ENCODE measurements at places on chromosomes 5 and 9.
A peak's percentile ranks its signal among the peaks of the same experiment; 100 is the strongest.

- DNase-seq, result peak; percentile 63
These were observed 484 bp downstream of the GFM2 start for GRCh38 chr5:74766418-74766848.

DNA sequence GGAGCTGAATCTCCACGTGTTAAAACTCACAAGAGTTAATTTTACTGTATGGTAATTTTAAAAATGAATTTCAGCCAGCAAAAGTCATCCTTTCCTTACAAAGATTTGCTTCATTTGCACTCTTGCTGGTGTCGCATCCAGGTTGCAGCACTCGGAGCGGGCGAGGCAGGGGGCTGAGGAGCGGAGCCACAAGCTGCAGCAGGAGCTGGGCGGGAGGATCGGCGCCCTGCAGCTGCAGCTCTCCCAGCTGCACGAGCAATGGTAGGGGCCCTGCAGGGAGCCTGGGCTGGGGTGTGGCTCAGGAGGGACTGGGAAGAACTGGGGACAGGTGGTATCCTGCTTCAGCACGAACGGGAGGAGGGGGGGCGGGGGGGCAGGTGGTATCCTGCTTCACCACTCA, 27.1 kb downstream of the HNRNPH1 start:
- no peak for DNase-seq

DNA sequence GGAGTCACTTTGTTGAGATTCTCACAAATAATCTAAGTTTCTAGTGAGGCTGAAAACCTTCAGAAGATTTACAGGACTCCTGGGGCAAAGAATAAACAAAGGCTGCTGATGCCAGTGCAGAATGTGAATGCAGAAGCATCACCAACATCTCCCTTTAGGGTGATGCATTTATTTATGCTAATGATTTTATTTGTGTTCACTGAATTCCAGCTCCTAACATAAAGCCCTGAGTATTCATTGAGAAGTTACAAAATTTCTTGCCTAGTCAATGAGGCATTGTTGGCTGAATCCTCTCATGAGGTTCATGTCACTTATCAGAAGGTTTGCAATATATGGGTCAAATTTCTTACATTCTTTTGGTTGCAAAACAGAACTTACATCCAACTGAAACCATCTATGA, 70.0 kb downstream of the GRIN3A start:
- DNase-seq, result no peak

DNA sequence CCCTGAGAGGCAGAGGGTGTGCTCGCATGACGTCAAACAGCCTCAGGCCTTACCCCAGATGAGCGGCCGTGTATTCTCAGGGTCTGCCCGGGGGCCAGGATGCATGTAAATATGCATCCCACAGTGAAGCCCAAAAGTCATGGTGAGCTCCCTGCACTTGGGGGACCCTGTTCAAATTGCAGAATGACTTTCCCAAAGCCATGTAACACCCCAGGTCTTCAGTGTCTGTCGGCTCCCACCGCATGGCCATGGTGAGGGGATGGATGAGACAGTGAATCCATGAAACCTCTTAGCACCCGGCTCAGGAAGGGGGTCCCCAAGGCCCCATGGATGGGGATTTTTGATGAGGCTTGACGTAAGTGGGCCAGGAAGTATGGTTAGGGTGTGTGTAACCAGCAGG, 9.3 kb upstream of the COL5A1 start:
- no peak for DNase-seq

DNA sequence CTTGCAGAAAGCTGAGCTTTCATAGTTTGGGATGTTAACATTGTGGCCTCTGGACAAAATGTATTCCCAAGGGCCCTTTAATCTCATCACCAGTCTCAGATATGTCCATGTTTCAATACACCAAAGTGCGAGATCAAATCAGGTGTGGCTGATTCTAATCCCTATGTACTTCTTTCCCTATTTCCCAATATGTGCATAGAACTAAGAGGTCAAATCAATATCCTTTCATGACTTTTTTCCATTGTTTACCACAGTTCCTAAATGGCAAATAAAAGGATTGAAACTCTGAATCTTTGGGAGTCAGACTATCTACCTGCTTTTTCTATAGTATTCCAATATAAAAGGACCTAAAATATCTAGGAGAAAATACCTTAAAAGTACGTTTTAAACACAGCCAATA, 105.0 kb downstream of the FBXO38 start:
- no peak for DNase-seq

GRCh38 chr9:91818647-91819403, 131.2 kb downstream of the ROR2 start:
- DNase-seq, result no peak

- no peak for DNase-seq
These were observed 125.3 kb upstream of the SLC44A1 start for GRCh38 chr9:105119156-105119555.

- no peak for DNase-seq
These were observed 570.7 kb downstream of the ELAVL2 start for GRCh38 chr9:23255346-23255745.

GRCh38 chr9:69981686-69982445, 61.8 kb upstream of the MAMDC2 start:
- DNase-seq, result no peak

GRCh38 chr9:127644943-127645342, 32.9 kb downstream of the STXBP1 start:
- no peak for DNase-seq

GRCh38 chr5:916441-917293, 24.0 kb downstream of the TRIP13 start:
- DNase-seq, result no peak

GRCh38 chr5:39167141-39167971, 52.0 kb downstream of the FYB1 start:
- DNase-seq, result no peak

- no peak for DNase-seq
These were observed 60.6 kb downstream of the AUH start for GRCh38 chr9:91301161-91301560.

DNA sequence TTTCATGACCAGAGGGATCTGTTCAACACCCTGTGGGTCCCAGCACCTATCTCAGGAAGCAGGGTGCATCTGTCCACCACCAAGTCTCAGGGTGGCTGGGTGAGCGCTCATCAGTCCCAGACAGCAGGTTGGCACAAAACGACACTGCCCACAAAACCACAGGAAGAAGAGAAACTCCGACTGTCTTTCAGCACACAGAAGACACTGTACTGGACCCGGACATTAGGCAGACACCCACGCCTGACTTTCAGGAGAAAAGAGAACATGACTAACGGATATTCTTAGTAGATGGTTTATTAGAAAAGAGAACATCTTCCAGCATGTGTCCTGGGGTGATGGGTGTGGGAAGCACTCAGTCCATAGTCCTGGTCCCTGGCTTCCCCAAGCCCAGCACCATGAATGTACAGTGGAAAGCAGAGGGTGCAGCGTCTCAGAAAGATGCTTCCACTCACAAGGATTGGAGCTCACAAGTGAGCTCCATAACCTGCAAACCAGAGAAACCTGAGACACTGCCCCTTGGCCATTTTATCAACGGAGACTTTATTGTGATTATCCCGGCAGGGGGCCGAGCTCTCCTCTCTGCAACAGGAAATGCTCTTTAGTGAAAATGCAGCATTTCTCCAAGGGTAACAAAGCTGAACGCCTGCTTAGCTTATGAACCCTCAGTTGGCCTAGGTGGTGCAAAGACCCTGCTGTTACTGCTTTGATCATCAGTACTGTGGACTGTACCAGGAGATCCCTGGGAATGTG, 35.8 kb upstream of the LCP2 start:
- no peak for DNase-seq

DNA sequence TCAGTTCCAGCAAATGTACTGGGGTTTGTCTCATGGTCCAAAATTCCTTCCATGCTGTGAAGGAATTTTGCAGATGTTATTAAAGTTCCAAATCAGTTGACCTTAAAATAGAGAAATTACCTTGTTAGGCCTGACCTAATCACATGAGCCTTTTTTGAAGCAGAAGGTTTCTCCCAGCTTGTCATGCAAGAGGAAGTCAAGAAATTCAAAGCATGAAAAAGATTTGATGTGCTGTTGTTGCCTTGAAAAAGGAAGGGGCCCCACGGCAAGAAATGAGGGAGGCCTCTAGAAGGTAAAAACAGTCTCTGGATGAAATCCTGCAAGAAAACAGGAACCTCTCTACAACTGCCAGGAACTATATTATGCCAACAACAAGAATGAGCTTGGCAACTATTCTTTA, 24.2 kb upstream of the HAPLN1 start:
- DNase-seq, result no peak

- DNase-seq, result no peak
These were observed 36.6 kb upstream of the SARDH start for GRCh38 chr9:133774799-133775198.

DNA sequence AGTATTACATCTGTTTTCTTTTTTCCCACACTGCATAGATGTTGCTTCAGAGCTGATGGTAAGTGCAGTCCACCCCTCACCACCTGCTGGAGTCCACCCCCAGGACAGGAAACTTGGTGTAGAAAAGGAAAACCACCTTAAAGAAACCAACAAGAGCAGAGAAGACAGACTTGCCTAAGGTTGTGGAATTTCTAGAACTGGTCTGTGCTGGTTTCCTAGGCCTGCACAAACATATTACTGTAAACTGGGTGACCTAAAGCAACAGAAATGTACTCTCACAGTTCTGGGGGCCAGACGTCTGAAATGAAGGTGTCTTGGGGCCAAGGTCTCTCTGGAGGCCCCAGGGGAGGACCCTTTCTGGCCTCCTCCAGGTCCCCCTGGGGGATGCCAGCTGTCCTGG, 293.4 kb upstream of the IRX1 start:
- no peak for DNase-seq

DNA sequence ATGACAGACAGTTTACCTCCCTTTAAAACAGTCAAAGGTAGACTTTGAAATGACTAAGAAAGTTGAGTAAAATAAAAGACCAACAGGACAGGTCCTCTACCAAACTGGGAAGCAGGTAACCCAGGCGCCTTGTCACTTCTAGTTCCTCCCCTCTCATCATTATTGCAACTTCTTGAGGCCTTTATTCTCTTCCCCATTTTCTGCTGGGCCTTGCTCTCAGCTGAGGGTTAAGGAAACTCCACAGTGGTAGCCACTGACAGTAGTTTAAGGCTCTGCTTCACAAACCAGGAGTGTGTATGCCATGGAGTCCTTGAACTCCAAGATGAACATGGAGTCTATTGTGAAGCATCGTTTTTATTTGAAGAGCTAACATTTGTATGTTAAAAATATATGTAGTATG, 36.9 kb upstream of the TCERG1 start:
- no peak for DNase-seq

GRCh38 chr5:32489791-32490562, 45.4 kb upstream of the ZFR start:
- DNase-seq, result peak; percentile 80

- no peak for DNase-seq
These were observed 405.0 kb upstream of the TNC start for GRCh38 chr9:115522912-115523311.

DNA sequence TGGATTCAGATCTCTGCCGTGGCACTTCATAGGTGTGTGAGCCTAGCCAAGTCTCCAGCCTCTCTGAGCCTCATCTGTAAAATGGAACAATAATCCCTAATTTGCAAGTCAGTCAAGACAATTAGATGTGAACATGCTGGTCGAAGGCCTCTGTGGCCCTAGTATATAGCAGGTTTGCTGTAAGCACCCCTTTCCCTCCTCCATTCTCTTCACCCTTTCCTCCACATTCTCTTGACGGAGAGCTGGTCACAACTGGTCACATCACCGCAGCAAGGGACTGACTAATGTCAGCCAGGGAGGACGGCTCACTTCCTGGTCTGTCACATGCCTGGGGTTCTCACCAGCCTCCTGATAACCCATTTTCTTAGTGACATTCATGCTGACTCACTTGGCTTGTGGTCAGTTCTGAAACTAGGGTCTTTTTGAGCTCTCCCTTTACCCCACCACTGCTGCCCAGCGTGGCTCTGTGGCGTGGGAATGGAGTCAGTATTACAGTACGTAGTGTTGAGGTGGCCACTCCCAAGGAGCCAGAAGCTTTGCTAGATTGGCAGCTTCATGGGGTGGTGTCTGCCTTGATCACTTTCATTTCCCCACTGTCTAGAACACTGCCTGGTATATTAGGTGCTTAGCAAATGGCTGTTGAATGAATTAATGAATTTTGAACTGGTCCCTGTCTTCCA, 47.8 kb downstream of the ERGIC1 start:
- DNase-seq, result no peak

- no peak for DNase-seq
These were observed 209.3 kb downstream of the DEPDC1B start for GRCh38 chr5:60490597-60491166.

DNA sequence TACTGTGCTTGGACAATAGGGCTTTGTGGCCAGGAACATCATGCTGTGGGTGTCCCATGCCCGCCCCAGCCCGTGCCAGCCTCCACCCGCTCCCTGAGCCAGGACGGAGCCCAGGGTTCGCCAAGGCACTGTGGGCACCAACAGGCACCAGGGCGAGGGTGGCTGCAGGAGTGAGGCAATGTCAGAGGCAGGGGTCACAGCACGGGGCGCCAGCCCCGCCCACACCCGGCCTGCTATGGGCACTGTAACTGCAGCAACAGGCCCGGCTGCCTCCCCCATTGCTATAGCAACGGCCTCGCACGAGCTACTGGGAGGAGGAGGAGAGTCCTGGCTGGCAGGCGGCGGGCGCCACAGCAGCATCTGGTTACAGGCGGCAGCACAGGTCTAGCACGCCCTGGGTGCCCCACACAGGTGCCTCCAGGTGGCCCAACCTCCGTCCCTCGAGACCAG, 2.5 kb downstream of the ABCA2 start:
- peak; percentile 90 for DNase-seq

DNA sequence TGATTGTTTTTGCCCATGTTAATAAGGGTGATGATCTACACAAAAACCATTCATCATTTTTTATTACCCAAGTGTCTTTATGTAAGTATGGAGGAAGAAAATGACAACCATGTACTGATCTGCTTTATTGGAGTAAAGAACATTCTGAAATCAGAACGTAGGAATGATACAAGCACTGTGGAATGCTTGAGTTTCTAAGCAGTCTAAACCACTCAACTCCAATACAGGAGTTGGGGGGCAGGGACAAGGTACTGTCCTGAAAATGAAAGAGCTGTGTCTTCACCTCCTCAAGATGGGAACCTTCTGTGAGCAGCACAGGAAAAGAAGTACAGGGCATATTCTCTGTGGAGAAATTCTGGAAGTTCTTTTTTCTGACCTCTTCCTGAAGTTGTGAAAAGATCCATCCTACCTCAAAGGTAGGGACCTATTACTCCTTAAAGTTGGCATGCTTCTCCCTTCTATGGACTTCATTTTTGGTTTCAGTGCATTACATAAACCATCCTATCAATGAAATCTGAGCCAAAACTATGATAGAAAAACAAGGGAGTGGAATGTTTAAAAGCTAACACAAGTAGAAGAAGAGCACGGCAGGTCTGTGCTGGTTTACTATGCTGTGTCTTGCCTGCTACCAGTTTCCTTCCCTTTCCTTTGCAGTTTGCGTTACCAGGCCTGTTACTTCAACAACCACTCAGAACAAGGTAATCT, 202.6 kb downstream of the SEMA5A start:
- no peak for DNase-seq

DNA sequence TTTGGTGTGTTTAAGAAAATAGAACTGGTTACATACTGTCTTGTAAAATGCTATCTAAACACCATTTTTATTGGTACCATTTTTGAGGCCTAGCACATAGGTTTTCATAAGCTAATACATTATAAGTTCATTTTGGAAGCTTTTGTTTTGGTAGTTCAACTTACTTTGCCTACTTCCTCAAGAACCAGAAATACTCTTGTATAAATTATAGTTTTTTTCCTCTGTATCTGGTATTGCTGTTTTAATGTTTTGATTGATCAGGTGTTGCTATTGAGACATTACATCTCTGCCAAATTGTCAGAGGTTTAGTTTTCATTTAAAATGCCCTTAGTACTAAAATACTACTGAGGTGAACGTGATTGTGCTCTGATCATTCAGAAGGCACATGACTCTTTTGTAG, 90.6 kb upstream of the GRHPR start:
- DNase-seq, result no peak

- DNase-seq, result no peak
These were observed 1.3 kb downstream of the BBLN start for GRCh38 chr9:128161215-128161902.
